ENCODE measurements at places on chromosomes 2 and 18.

- no peak for ATAC-seq
Observed at GRCh38 chr2:195659114-195659513, 2.1 kb downstream of the SLC39A10 start.

DNA sequence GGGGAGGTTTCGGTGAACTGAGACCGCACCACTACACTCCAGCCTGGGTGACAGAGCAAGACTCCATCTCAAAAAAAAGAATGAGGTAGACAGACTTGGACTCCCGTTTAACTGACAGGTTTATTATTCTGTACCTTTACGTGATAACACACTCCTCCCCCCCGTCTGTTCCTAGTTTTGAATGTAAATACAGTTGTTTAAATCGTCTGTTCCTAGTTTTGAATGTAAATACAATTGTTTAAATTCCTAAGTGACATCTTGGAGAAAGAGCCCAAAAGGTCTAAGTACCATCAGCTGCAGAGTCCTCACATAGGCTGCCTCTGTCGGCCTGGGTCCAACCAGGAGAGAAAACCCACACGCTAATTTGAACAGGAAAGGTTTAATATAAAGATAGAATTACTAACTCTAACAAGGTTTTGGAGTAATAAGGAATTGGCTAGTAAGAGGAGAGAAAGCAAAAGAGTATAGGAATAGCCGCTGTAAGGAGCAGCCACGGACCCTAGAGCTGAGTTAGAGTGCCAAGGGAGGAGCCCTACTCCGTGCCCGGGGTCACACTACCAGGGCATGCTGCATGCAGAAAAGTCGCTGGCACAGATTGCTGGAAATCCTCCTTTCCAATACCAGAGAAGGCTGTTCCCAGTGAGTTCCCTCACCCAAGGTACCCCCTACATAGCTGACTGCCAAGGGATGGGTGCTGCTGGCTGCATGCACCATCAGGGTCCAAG is 83.5 kb upstream of the RANBP2 start:
- no peak for ATAC-seq

- ATAC-seq = no peak
Observed at GRCh38 chr2:75155115-75155514, 44.2 kb downstream of the TACR1 start.

- no peak for ATAC-seq
Observed at GRCh38 chr2:42914314-42914713, 121.9 kb upstream of the HAAO start.

DNA sequence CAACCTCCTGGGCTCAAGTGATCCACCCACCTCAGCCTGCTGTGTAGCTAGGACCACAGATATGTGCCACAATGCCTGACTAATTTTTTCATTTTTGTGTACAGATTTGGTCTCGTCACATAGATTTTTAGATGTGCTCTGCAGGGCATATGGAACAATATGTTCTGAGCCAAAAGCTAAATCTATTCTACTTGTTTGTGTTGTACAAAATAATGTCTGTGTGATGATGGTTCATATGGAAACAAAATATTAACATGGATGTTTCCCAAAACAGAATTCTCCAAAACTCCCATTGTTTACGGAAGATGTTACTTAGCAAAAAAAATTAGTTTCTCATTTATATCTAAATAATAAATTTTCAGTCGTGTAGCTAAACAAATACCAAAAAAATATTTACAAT is 12.6 kb upstream of the KLHL23 start:
- no peak for ATAC-seq

DNA sequence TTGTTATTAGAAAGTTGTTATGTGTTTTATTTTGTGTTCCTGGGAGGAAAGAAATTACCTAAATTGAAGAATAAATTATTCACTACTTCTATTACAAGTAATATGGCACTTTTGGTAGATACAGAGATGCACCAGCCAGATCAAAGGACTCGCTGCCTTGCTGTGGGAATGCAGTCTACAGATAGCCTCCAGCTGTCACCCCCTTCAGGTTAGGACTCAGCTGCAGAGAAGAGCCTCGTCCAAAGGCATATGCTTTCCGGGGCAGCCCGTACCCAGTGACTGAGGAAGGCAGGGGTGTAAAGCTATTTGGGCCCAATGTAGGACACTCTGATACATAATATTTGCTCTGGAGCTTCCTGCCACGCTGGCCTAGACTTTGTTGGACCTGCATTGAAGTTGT is 90.2 kb downstream of the CCDC148 start:
- no peak for ATAC-seq

GRCh38 chr18:59182673-59183072 is 37.3 kb upstream of the GRP start:
- no peak for ATAC-seq

GRCh38 chr18:35201256-35201931 is 39.4 kb upstream of the ZNF397 start:
- no peak for ATAC-seq

GRCh38 chr18:54416436-54416835 is 58.7 kb downstream of the C18orf54 start:
- ATAC-seq = no peak

DNA sequence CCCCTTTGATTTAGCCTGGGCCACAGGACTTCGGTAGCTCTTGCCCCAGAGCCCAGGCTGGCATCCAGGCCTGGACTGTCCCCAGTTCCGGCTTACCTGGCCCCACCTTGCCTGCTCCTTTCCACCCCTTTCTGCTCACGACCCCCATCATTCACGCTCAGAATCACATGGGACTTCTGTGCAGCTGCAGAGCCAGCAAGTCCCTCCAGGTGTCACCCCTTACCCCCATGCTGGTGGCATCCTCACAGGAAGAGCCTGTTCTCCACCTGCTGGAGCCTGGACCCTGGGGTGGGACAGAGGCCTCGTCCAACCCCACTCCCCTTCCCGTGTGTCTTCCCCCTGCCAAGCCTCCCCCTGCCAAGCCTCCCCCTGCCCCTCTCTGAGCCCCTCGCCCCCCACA is 7.9 kb upstream of the KCNIP3 start:
- ATAC-seq = no peak

GRCh38 chr2:29430382-29431112 is 315.3 kb downstream of the CLIP4 start:
- no peak for ATAC-seq

- ATAC-seq = no peak
Observed at GRCh38 chr2:112187805-112188596, 49.8 kb downstream of the FBLN7 start.

- peak; percentile 30 for ATAC-seq
Observed at GRCh38 chr2:27723372-27724144, 48.0 kb upstream of the MRPL33 start.

GRCh38 chr2:206859330-206859739 is 80.0 kb upstream of the CPO start:
- no peak for ATAC-seq

- ATAC-seq = peak; percentile 43
Observed at GRCh38 chr2:168210895-168211570, 36.4 kb downstream of the STK39 start.
